CD4-positive, alpha-beta T cell treated with Interleukin-2 at 100 ng/mL for 4 hours (primary cell): ENCODE measurements at places on chromosomes 1 and 21.
A peak's percentile ranks its signal among the peaks of the same experiment; 100 is the strongest.

DNA sequence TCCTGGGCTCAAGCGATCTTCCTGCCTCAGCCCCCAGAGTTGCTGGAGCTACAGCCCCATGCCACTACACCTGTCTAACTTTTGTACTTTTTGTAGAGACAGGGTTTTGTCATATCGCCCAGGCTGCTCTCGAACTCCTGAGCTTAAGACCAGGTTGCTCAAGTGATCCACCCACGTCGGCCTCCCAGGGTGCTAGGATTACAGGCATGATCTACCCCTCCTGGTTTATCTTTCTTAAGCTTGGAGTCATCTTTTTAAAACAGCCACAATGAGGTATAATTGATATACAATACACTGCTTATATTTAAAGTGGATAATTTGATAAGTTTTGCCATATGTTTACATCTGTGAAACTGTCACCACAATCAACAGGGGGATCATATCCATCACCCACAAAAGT lies 25.4 kb upstream of the WDR26 start:
- DNase-seq = no peak

GRCh38 chr1:235527196-235527814 lies 23.1 kb upstream of the B3GALNT2 start:
- no peak for DNase-seq

DNA sequence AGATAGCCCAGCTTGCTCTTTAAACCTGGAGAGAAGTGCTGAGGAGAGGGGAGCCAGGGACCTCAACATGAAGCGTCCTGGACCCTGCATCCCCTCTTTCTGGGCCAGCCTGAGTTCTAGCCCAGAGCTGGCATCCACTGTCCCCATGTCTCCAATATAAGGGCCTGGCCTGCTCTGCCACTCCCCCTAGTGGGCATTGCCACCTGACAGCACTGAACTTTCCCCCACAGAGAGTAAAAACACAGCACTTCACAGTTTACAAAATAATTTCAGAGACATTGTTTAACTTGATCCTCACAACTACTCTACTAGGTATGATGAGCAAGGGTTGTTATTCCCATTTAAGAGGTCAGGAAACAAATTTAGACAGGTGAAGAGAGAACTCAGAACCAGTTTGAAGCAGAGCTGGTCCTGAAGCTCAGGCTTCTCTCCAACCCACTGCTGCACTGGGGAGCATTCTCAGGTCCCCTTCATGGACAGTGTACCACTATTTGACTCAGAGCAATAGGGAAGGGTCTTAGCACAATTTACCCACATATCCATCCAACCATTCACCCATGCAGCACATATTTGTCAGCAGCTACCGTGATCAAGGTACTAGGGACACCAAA lies 151.2 kb downstream of the DMRTA2 start:
- peak; percentile 5 for DNase-seq

DNA sequence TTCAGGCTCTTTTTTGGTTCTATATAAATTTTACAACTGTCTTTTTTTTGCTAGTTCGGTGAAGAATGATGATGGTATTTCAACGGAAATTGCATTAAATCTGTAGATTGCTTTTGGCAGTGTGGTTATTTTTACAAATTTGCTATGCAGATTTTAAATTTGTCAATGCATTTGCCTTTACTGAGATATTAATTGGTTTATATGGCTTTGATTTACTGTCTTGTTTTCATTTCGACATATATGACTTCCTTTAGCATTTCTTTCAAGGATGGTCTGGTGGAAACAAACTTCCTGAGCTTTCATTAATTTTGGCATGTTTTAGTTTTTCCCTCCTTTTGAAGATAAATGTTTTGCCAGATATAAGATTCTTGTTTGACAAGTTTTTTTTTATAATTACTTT lies 1522.5 kb upstream of the PRMT6 start:
- no peak for DNase-seq

DNA sequence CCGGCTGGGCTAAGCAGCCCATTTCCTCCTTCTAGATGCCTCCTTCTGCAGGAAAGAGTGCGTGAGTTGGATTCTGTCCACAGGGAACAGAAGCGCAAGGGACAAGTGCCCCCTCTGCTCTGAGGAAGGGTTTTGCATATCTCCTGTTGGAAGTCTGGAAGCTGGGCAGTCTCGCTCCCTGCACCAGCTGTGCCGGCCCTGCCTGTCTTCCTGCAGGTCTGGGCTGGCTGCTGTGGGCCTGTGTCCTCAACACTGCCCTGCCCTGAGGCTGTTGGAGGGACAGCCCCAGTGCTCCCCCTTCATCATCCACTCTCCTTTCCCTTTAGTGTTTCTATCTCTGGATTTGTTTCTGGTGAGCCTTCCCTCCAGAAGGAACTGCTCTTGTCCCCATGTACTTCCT lies 21.8 kb downstream of the ADARB1 start:
- DNase-seq = no peak

DNA sequence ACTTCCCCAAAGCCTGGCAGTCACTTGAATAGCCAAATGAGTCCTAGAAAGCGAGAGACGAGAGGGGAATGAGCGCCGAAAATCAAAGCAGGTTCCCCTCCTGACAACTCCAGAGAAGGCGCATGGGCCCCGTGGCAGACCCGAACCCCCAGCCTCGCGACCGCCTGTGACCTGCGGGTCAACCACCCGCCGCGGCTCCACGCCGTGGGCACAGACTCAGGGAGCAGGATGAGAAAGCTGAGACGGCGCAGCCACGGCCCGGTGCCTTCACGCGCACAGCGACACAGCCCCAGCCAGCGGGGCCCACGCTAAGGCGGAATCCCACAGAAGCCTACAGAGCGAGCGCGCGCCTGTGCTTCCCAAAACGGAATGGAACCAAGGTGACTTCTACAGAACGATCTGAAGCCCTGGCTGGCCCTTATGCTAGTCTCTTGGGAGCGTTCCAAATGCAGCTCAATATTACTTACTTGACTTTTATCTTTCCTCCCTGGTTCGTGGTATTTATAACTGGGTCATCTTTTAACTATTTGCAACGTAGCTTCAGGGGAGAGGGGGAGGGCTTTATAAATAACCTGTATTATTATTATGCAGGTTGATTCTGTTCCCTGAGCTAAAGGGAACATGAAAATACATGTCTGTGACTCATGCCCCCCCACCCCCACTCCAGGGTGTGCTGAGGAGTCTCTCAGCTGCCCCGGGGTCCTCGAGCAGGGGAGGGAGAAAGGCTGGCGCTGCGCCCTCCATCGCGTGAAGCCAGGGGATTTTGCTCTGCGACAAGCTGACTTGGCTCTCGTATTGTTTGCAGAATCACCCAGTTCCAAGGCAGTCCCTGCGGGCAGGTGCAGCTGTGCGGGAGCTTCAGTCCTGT lies 1.7 kb downstream of the TSPEAR start:
- no peak for DNase-seq

- no peak for DNase-seq
Measured at GRCh38 chr21:45576838-45577737, 34.8 kb upstream of the SLC19A1 start.

DNA sequence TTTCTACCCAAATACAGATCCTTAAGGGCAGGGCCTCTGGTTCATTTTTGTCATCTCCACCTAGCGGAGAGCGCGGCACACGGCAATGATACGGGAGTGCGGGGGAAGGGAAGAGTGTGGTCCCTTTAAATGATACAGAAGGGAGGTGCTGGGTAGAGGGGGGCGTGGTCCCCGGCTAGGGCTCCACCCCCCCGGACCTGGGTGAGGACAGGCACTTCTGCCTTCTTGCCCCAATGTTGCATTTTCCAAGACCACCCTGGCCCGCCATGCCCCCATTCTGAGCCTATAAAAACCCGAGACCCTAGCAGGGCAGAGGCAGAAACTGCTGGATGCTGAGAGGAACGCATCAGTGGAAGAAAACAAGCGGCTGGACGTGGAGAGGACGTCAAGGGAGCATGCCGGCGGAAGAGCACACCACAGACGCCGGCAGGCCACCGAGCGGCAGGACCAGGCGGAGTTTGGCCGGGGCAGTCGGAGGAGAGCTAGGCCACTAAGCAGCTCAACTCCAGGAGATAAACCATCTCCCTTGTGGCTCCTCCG lies 30.0 kb downstream of the LRRC3 start:
- peak; percentile 21 for DNase-seq

DNA sequence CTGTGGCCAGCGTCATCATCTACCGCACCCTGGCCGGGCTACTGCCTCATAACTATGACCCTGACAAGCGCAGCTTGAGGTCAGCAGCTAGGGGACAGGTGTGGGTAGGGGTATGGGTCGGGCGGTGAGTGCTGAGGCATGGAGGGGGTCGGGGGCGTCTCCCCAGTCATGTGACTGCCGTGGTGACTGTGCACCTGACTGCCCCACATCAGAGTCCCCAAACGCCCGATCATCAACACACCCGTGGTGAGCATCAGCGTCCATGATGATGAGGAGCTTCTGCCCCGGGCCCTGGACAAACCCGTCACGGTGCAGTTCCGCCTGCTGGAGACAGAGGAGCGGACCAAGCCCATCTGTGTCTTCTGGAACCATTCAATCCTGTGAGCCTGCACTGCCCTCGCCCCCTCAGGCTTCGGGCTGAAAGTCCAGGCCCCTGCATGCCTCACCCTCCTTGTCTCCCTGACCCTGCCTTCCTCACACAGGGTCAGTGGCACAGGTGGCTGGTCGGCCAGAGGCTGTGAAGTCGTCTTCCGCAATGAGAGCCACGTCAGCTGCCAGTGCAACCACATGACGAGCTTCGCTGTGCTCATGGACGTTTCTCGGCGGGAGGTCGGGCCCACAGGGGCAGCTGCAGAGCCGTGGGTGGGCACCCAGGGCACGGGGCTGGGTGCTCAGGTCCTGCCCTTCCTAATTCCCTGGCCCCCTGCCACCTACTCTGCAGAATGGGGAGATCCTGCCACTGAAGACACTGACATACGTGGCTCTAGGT lies 13.5 kb downstream of the PSRC1 start:
- DNase-seq = no peak

DNA sequence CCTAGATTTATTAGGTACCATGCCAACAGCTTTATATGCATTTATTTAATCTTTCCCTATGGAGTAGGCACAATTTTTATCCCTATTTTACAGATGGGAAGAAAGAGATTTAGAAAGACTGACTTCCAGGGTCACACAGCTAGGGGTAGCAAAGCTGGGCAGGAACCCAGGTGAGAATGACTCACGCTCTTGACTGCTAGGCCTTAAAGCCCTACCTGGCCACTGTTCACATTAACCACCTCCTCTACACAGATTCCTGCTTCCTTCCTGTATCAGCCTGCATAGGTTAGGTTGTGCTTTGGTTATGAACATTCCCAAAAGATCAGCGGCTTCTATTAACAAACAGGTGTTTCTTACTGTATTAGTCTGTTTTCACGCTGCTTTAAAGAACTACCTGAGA lies 53.2 kb downstream of the DNAJC6 start:
- no peak for DNase-seq

- no peak for DNase-seq
Measured at GRCh38 chr1:78229344-78229743, 183.6 kb downstream of the GIPC2 start.

DNA sequence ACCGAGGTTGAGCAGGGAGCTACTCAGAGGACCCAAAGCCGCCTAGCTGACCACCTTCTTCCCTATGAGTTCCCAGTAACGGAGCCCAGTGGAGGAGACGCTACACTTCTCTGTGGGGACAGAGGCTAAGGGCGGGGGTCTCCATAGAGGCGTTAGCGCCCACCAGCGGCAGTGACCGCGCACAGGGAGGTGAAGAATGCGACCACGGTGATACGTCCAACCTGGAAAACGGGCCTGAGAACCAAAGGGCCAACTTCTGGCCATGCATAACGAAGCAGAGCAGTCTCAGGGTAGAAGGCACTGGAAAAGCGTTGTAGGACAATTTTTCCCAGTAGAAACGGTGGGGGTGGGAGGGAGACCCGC lies 400 bp upstream of the COG2 start:
- no peak for DNase-seq

- no peak for DNase-seq
Measured at GRCh38 chr1:170273291-170274130, 127.8 kb downstream of the NTMT2 start.

DNA sequence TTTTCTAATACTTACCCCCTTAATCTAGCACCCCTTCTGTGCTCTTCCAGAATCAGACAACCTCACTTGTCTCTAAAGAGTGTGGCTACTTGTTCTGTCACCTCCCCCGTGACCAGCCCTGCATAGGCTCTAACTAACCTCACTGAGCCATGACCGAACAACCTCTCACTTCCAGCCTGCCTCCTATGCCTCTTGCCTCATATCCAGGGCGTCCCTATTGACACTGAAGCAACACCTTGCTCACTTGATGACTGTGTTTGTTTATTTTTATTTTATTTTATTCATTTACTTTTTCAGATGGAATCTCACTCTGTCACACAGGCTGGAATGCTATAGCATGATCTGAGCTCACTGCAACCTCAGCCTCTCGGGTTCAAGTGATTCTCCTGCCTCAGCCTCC lies 235.1 kb upstream of the B3GALT2 start:
- DNase-seq = no peak

- no peak for DNase-seq
Measured at GRCh38 chr1:243452092-243452491, 196.3 kb downstream of the SDCCAG8 start.

GRCh38 chr1:37634244-37634991 lies at the start of gene RSPO1:
TSS of gene RSPO1 (minus strand) at chr1:37634892. CDS start at chr1:37629661, 5,231 bp downstream.
- DNase-seq = no peak

DNA sequence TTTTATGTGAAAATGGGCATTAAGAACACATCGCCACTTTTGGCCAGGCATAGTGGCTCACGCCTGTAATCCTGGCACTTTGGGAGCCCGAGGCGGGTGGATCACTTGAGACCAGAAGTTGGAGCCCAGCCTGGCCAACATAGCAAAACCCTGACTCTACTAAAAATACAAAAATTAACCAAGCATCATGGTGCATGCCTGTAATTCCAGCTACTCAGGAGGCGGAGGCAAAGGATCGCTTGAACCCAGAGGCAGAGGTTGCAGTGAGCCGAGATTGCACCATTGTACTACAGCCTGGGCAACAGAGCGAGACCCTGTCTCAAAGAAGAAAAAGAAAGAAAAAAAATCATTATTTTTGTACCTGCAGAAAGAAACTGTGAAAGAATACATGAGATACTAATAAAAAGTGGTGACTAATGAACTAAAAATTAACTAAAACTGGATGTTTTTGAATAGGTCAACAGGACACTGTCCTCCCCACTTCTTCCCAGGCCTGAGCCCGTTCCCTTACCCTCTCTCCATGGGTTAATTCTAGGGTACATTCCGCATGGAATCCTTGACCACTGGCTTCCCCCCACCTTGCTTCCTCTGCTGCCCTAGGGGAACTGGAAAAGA lies 8.3 kb upstream of the TINAGL1 start:
- DNase-seq = no peak

DNA sequence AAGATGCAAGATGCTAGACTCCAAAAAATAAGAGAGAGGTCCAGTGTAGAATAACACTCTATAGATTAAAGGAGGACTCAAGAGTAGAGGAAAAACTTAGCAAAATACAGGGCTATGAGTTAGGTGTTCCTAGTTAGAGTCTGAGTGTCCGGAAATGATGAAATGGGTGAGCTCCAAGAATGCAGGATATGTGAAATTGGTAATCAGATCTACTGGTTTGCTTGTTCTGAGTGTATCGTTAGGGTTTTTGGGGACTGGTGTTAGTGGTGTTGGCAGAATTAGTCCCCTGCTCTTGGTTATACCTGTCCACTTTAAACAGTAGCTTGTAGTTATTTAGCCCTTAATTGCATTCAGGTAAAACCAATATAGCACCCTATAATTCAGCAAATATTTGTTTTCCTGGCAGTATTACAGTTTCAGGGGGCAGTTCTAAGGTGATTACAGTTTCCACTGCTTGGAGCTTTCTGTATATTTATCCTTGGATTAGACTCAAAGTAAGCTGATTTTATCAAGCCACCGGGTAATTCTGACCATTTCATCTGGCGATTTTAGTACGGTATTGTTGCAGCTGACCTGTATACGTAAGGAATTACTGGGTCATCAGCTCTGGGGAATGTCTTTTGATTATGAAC lies 332.7 kb downstream of the CHRM3 start:
- peak; percentile 54 for DNase-seq
